Esophagus muscularis mucosa (tissue), 4 donors: ENCODE measurements at places on chromosomes 3 and 15.

- no peak overlapping the region for H3K27ac ChIP-seq
- DNase-seq = no peak
- H3K36me3 ChIP-seq = no peaks in the 10 kb centered on the region
- no peaks in the 10 kb centered on the region for H3K27me3 ChIP-seq
Observed at GRCh38 chr3:45355351-45355750, 33.0 kb upstream of the LARS2 start.

DNA sequence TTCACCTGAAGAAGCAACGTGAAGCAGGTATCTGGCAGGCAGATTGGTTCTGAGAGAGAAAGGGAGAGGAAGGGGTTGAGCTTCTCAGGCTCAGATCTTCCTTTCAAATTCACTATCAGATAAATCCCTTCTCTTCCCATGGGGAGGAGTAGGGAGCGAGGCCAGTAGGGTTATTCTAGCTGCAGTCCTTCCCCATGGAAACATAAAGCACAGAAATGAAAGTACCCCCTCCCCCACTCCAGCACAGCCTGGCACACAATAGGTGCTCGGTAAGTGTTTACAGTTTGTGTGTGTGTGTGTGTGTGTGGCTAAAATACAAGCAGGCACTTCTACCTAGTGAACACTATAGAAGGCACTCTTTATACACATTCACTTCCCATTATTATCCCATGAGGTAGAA, 20.8 kb upstream of the VPS8 start:
- H3K4me3 ChIP-seq = no peak overlapping the region
- no peak overlapping the region for H3K27ac ChIP-seq
- no peaks in the 10 kb centered on the region for H3K27me3 ChIP-seq
- no peak for DNase-seq
- peaks cover 11% of the 10 kb centered on the region for H3K4me1 ChIP-seq

DNA sequence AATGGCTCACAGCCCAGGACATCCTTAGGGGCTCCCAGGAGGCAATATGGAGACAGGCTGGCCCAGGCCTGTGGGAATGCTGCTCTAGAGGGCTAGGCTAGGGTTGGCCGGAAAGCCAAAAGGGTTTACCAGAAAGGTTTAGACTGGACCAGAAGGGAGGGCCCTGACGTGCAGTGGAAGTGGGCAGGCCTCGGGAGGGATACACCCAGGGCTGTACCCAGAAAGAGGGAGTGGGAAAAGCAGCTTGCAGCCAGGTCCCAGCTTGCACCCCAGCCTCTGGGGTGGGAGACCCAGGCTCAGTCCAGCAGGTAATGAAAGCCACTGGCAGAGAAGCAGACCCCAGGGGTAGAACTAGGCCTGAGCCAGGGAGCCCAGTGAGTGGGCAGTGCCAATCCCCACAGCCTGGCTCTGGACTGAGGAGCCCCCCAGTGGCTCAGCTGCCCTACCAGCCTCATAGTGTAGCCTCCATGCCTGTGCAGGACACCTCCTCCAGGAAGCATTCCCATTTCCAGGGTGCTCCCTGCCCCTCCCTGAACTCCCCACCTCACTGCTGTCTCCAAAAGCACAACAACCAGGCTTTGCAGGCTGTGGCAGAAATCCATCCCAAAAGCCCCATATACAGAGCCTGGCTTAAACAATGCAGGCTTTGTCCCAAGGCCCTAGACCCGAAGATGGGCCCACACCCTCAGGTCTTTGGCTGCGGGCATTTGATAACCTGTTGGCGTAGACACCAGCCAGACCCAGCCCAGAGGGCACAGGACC, 3.5 kb downstream of the GORASP1 start:
- H3K4me1 ChIP-seq = peaks cover 70% of the 10 kb centered on the region
- no peaks in the 10 kb centered on the region for H3K27me3 ChIP-seq
- peak; percentile 74 for DNase-seq
- peak overlapping the region; percentile 6 for H3K27ac ChIP-seq

GRCh38 chr3:78951342-78951945, 816.4 kb downstream of the ROBO1 start:
- H3K4me1 ChIP-seq = no peaks in the 10 kb centered on the region
- H3K27me3 ChIP-seq = no peaks in the 10 kb centered on the region
- DNase-seq = no peak

DNA sequence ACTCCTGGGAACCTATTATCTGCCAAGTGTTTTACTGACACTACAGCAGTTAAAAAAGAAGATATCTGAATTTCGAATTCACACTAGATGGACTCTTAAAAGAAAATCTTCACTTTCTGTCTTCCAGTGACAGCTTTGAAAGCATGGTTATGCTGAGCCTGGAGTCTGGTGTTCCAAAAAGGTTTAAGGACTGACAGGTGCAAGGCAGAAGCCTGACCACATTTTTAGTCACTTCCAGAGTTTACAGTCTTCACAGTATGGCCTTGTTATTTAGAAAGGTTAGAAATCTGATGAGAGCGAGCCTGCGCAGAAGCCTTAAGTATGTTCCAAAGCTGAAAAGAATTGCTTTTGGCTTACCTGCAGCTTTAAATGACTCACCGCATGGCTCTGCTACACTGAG, 59.9 kb downstream of the ETV5 start:
- no peaks in the 10 kb centered on the region for H3K4me1 ChIP-seq
- H3K4me3 ChIP-seq = no peak overlapping the region
- H3K27ac ChIP-seq = no peak overlapping the region
- DNase-seq = no peak
- no peaks in the 10 kb centered on the region for H3K27me3 ChIP-seq
- peaks cover 61% of the 10 kb centered on the region for H3K36me3 ChIP-seq

DNA sequence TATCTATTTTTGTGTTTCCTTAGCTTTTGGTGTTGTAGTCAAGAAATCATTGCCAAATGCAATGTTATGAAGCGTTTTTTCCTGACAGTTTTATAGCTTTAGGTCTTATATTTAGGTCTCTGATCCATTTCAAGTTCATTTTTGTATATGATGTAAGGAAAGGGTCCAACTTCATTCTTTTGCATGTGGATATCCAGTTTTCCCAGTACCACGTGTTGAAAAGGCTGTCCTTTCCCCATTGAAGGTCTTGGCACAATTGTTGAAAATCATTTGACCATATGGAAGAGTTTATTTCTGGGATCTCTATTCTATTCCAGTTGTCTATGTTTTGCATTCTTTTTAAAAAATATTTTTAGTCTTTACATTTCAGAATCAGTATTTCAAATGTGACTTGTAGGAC, 14.6 kb upstream of the SNRPN start:
- peaks cover 2% of the 10 kb centered on the region for H3K4me1 ChIP-seq
- no peaks in the 10 kb centered on the region for H3K27me3 ChIP-seq
- H3K27ac ChIP-seq = no peak overlapping the region
- no peaks in the 10 kb centered on the region for H3K36me3 ChIP-seq

DNA sequence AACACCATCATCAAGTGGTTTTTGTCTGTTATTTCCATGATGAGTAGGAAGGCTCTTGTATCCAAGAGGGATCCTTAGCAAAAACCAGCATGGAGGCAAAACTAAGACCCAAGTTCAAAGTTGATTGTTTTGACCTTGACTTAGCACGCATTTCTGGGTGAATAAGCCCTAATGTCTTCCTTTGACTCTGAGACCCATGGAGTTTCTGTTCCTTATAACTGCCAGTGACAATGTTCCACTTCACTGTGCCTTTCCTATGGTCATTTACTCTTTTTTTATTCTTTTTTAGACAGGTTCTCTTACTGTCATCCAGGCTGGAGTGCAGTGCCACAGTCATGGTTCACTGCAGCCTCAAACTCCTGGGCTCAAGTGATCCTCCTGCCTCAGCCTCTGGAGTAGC, 118.2 kb upstream of the MRPL3 start:
- H3K36me3 ChIP-seq = no peaks in the 10 kb centered on the region
- no peaks in the 10 kb centered on the region for H3K27me3 ChIP-seq
- H3K27ac ChIP-seq = no peak overlapping the region
- H3K4me3 ChIP-seq = no peak overlapping the region
- DNase-seq = no peak

DNA sequence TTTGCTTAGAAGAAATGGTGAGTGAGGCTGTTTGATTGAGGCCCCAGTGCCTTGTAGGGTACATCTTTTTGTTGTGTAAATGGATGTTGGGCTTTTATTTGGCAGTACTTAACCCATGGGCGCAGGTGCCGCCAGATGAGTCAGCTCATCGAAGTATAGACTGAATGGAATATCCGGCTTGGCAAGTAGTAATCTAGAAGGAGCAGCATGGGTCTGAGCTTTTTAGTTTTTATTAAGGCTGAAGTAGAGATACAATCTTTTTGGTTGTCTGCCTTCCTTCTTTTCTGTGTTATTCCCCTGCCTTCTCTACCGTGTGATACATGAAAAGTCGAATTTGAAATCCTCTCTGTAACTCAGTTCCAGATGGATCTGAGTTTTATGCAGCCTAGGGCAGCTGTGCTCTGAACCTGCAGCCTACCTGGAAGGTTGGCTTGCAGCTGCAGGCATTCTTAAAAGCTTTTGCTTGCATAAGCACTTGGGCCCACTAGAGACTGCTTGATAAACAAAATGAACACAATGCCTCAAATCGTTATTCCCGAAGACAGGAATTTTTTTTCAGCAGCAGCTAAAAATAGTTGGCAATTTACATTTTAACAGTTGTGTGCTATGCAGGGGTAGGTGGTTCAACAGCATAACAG, 177.5 kb upstream of the CGNL1 start:
- no peaks in the 10 kb centered on the region for H3K27me3 ChIP-seq
- H3K4me3 ChIP-seq = no peak overlapping the region
- H3K4me1 ChIP-seq = peaks cover 17% of the 10 kb centered on the region

DNA sequence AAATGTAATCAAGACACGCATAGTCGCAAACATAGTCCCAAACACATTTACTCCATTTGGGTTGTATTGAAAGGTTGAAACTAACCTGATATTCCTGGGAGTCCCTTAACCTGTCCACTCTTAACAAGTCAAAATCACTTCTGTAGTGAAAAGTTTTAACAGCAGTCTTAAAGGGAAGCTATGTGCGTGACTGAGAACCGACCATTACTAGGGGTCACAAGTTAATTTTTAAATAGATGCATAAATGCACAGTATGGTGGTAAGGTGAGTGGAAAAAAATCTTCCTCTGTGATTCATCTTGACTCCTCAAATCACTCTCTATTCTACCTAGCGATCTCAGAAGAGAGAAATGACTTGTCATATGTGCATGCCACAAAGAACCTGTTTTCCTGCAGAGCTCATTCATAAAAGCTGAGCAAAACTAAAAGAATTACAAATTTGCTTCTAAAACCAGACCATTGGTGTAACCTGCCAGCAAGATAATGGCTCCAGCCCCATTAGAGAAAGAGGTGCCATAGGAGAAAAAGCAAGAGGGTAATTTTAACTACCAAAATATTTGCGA, 4.8 kb downstream of the GPR15 start:
- H3K36me3 ChIP-seq = no peaks in the 10 kb centered on the region
- DNase-seq = no peak
- H3K27ac ChIP-seq = no peak overlapping the region
- no peak overlapping the region for H3K4me3 ChIP-seq
- H3K27me3 ChIP-seq = no peaks in the 10 kb centered on the region

DNA sequence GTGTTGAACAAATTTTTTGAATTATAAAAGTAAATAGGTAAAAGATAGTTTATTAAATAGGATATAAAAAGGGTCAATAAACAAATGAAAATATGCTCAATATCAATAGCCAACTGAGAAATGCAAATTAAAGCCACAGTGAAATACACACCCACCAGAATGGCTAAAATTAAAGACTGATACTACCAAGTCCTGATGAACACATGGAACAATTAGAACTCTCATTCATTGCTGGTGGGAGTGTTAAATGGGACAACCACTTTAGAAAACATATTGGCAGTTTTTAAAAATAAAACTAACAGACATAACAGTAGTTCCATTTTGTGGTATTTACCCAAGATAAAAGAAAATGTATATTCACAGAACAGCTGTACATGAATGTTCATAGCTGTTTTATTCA, 41.2 kb downstream of the CCDC32 start:
- no peak for DNase-seq
- H3K27me3 ChIP-seq = no peaks in the 10 kb centered on the region
- H3K4me1 ChIP-seq = no peaks in the 10 kb centered on the region

DNA sequence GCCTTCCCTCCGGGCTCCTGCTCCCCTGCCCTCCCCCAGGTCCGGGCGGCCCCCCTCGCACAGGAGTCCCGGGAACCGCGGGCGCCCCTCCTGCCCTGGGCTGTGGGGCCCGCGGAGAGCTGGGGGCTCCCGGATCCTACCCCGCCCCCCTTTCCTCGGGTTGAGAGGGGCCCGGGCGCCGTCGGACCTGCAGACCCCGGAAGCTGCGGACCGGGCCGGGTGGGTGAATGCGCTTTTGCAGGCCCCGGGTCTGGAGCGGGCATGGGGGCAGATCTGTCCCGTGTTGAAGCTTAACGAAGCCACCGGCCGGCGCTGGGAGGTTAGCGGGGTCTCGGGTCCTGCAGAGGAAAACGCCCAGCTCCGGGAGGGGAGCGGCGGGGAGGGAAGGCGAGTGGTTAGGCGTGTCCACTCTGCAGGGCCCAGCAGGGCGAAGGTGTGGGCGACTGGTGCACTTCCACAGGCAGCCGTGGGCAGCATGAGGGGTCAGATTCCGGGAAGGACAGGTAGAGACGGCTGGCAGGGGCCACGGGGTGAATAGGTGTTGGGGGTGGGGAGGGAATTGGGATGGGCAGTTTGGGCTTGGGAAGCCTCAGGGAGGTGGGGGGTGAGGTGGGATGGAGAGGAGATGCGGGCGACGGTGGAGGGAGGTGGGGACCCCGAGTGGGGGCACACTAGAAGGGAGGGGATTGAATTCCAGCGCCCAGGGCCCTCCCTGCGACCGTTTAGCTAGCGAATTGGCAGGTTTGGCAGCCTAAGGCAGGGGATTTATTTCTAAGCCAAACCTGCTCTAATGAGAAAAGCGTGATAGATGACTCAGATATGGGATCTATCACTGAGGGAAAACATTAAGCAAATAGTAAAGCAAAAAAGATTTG, 635 bp downstream of the CD276 start:
- no peaks in the 10 kb centered on the region for H3K27me3 ChIP-seq
- H3K4me1 ChIP-seq = peaks cover 49% of the 10 kb centered on the region
- no peaks in the 10 kb centered on the region for H3K36me3 ChIP-seq
- no peak for DNase-seq
- peak overlapping the region; percentile 96 for H3K4me3 ChIP-seq

- H3K36me3 ChIP-seq = no peaks in the 10 kb centered on the region
- H3K4me3 ChIP-seq = no peak overlapping the region
- H3K4me1 ChIP-seq = peaks cover 13% of the 10 kb centered on the region
- no peak overlapping the region for H3K27ac ChIP-seq
Observed at GRCh38 chr3:30319713-30320112, 286.7 kb upstream of the TGFBR2 start.

DNA sequence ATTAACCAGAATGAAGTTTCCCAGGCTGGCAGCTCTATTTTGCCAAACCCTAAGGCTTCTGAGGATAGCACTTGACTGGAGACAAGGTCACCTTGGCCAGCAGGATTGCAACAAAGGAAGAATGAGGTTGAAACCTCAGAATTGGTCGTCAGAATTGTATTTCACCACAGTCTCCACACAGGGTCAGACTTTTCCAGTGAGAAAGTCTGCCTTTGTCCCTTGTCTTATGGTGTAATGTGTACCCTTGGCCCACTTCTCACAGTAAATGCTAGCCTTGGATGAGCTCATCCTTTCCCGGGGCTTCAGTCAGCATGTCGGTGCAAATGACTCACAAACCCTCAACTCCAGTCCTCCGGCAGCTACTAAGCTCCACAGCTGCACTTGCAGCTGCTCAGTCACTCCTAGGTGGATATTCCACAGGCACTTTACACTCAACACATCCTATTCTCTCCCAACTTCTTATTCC, 19.7 kb downstream of the SSR3 start:
- no peaks in the 10 kb centered on the region for H3K27me3 ChIP-seq
- peaks cover 82% of the 10 kb centered on the region for H3K4me1 ChIP-seq
- peak overlapping the region; percentile 84 for H3K27ac ChIP-seq
- peaks cover 16% of the 10 kb centered on the region for H3K36me3 ChIP-seq
- H3K4me3 ChIP-seq = no peak overlapping the region
